Right lobe of liver (tissue), 6 donors: ENCODE measurements at places on chromosomes 4 and X.

- DNase-seq: no peak
Observed at GRCh38 chr4:188307591-188307990, 168.3 kb downstream of the TRIML1 start.

DNA sequence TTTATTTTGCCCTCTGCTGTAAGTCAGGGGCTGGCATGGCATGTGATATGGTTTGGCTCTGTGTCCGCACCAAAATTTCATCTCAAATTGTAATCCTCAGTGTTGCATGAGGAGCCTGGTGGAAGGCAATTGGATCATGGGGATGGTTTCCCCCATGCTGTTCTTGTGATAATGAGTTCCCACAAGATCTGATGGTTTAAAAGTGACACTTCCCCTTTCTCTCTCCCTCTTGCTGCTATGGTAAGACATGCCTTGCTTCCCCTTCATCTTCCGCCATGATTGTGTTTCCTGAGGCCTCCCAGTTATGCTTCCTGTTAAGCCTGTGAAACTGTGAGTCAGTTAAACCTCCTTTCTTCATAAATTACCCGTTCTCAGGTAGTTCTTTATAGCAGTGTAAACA, 72.0 kb upstream of the MSX1 start:
- no peak for DNase-seq

DNA sequence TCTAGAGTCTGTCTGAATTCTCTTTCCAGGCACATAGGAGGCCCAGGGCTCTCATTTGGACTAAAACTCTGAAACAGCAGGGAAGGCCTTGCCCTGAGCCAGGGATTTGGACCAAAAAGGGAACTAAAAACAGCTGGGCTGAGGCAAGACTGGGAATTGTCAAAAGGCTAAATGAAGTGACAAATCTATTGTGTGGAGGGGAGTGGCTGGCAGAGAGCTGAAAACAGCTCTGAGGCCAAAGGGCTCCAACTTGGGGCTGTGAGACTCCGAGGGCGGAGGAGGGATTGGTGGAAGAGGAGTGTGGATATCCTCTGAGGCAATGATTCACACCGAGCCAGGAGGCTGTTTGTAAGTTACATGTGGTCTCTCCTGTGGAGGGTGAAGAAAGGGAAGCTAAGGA, 63.2 kb downstream of the PHEX start:
- no peak for DNase-seq

DNA sequence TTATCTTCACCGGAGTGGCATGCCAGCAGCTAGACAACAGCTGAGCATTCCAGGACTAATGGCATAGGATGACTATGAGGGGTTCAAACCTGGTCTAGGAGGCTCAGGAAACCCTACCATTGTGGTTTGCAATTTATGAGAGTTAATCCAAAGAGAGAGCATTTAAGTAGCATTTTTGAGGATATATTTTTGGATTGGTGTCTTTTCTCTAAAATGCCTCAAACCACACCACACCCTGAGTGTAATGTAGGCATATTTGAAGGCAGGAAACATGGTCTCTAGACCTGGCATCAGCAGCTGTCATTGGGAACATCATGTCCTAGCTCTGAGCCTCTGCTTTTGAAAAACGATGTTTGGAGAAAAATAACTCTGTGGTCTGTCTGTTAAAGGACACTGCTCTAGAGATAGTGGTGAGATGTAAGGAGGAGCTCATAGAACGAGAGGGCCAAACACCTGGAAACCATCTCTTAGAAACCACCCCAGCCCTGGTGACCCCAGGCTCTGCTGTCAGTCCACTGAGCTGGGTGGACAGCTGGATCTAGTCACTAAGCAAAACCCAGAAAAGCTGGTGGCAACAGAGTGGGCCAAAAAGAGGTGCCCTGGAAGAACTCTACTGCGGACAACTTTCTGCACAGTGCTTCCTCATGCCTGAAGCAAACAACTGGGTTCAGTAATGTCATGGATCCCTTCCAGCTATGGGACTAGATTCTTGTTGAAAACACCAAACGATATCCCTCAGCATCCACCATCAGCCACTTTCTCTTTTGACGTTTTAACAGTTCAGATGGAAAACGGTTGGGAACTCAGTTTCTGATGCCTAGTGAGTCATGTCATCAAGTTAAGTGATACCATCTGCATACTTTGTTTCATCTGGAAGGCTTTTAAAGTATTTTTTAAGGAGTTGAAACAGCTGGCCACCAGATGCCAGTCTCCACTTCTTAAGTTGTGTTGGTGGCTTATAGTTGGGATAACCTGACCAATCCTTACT, 100.2 kb upstream of the C1QTNF7 start:
- DNase-seq: no peak

DNA sequence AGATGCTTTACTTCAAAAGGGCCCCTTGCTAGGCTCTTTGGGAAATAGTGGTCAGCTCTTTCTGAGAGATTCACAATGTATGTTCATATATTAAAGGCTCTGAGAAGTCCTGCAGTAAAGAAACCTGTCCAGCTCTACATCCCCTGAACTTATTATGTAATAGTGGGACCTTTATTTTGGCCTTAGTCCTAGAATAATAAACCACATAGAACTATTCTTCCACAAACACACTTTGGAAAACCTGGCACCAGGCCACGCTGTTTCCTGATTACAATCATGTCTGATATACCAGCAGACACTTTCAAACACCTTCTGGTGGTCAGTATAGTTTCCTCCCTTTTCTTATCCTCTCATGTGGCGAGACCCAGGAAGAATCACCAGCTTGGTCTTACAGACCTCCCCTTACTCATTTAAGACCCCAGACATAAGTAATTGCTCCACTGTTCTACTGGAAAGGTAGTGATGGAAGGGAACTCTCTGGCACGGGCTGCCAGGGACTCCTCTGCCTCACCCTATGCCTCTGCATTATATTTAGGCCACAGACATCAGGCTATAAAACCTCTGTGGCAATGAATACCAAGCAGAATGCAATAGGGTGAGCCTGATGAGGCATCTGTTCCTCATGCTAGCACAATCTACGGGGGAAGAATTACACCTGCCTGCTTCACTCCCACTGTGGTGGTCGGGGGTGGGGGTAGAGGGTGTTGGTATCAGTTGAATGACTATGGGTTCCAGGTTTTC, 5.7 kb upstream of the PPEF1 start:
- DNase-seq: peak; percentile 77

- DNase-seq: peak; percentile 60
Observed at GRCh38 chr4:48974979-48975640, 11.0 kb upstream of the CWH43 start.

GRCh38 chr4:143085224-143085623, 99.5 kb upstream of the USP38 start:
- no peak for DNase-seq

DNA sequence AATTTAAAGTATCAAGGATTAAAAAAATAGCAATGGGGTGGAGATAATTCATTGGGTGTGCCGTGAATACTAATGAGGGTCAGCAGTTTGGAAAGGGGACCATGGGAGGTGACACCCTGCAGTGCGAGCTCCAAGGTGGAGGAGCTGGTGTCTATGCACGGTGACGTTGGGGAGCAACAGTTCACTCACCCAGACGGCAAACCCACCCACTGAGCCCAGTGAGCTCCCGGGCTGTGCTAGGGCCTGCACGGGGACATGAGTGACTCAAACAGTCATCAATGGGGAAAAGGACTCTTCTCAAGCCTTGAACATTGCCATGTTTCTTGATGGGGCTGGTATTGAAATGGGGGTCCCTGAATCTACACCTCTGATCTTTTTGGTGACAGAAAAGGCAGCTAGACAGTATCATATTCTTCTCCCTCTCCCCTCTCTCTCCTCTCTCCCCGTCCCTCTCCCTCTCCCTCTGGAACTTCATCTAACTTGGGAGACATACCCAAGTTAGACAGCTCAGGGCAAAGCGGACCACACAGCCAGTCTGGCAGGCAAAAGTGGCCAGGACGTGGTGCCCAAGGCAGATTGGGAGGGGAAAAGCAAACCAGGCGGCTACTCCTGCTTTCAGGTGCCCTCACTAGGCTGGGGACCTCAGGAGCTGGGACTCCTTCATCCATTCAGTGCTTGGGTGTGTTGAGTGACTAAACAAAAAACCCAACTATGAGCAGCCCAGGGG, 26.3 kb upstream of the PPP2R2C start:
- no peak for DNase-seq

DNA sequence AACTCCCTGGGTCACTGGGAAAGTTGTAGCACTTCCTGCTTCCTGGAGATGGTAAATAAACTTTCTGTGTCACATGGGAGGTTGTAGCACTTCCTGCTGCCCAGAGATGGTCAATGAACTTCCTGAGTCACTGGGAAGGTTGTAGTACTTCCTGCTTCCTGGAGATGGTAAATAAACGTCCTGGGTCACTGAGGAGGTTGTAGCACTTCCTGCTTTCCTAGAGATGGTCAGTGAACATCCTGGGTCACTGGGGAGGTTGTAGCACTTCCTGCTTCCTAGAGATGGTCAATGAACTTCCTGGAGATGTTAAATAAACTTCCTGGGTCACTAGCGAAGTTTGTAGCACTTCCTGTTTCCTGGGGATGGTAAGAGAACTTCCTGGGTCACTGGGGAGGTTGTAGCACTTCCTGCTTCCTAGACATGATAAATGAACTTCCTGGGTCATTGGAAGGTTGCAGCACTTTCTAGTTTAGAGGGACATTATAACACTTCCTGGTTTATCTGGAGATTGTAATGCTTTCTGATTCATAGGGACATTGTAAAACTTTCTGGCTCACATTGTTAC, 62.3 kb upstream of the CD99 start:
- no peak for DNase-seq

- peak; percentile 40 for DNase-seq
Observed at GRCh38 chrX:1433646-1434357, 18.9 kb downstream of the ASMTL start.

GRCh38 chr4:52244848-52245247, 193.7 kb downstream of the SPATA18 start:
- no peak for DNase-seq

DNA sequence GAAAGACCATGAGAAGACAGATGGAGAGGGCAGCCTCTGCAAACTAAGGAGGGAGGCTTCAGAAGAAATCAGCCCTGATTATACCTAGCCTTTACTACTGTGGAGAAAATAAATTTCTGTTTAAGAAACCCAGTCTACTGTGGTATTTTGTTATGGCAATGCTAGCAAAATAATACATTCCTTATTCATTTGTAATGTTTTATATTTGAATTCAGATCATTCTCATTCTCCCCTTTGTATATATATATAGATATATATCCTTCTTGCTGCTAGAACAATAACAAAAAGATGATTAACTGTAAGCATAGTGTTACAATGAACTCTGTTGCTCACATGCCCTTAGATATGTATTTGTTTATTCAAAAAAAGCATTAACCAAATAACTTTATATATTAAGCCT, 22.5 kb downstream of the DMD start:
- no peak for DNase-seq

GRCh38 chrX:119647552-119648420, 41.6 kb upstream of the NKRF start:
- DNase-seq: no peak

- no peak for DNase-seq
Observed at GRCh38 chr4:125020089-125021034, 294.4 kb upstream of the FAT4 start.

- no peak for DNase-seq
Observed at GRCh38 chrX:139448996-139449395, 81.5 kb upstream of the F9 start.

DNA sequence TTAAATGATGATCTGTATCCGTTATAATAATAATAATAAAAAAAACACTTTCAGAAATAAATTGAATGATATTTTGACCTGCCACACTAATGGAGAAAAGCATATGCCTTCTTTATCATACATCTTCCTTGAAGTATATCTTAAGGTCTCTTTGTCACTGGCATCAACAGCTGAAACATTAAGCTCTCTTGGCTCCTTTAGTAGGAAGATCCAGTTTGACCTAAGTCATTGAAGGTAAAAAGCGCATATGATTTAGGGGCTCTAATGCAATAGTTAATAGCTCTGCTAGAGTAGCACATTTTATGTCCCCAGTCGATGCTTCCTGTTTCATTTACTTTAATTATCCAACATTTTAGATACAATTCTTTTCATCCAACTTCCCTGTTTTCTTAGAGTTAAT, 1010.8 kb downstream of the STPG2 start:
- DNase-seq: no peak

DNA sequence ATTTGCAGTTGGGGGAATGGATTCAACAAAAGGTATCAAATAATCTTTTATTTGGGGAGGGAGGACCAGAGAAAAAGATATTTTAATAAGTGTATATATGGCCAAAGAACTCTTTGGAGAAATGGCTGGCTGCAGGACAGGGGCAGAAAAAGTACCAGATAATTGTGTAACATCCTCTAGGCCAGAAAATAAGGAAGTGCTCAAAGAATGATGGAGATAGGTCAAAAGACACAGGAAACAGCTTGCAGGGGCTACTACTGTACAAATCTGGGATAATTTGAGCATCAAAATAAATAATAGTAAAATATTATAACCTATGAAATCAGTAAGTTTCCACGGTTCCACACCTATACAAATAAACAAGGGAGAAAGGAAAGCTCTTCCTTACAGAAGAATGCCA, 34.8 kb downstream of the KLHL5 start:
- DNase-seq: no peak

- no peak for DNase-seq
Observed at GRCh38 chrX:141278306-141278705, 36.0 kb upstream of the SPANXC start.

GRCh38 chrX:103376979-103377324, 614 bp downstream of the BEX3 start:
- DNase-seq: peak; percentile 21

DNA sequence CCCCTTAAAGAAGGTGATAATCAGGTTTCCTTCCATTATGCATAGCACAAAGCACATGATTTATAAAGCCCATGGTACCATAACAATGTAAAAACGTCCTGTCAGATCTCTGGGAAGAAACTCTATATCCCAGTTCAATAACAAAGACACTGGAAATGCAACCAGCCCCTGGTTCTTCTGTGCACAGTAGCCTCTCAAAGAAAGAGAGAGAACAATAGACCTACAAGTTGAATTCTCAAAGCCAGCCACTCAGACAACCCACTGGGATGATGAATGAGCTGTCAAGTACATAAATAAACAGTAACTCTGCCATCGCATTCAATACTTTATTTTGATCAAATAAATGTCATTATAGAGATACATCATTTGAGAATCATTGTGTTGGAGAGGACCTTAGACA, 400.1 kb upstream of the CPEB2 start:
- no peak for DNase-seq

- DNase-seq: peak; percentile 76
Observed at GRCh38 chrX:154056770-154057241, 37.1 kb upstream of the IRAK1 start.

DNA sequence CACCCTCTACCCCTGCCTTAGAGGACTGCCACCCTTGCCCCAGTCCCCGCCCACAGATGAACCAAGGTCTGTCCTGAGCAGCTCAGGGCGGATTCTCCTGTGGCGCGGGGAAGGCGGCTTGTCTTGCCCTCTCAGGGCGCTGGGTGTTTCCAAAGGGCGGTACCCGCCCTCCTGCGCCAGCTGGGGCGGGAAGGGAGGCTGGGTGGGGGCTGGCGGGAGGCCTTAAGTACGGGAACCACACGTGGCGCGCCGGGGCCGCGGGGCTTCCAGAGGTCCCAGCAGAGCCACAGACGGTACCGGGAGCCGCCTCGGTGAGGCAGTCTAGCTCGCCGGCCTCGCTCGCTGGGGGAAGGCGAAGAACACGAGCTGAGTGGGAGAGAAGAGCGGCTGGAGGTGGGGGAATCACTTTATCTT, 361.1 kb downstream of the MID1IP1 start:
- DNase-seq: peak; percentile 28

- no peak for DNase-seq
Observed at GRCh38 chrX:68832101-68832416, 3.2 kb downstream of the EFNB1 start.
